Stimulated activated CD4-positive, alpha-beta T cell treated with anti-CD3 and anti-CD28 coated beads, Interleukin-2, amount 100 ng/mL, for 24 hours (primary cell): ENCODE measurements at places on chromosomes 16 and 17.
A peak's percentile ranks its signal among the peaks of the same experiment; 100 is the strongest.

DNA sequence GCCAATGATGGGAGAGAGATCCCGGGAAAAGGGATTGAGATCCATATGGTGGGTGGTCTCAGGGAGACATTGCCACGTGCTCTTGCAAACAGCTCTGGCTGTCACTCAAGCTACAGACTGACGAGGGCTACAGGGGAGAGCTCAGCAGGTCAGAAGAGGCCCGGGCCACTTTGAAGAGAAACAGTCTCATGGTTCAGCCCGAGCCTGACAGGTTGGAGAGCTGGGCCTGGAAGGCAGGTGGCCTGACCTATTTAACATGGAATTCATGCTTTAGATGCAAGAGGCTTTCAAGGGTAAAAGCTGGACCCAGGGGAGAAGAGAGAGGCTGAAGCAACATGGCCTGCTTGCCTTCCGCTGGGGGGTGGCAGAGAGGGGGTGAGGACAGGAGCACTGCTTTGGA lies 81.0 kb upstream of the BRD7 start:
- DNase-seq, result no peak

GRCh38 chr17:32020943-32021614 lies 13.9 kb downstream of the LRRC37B start:
- no peak for DNase-seq

- DNase-seq, result no peak
Measured at GRCh38 chr16:75476817-75477216, 12.3 kb upstream of the TMEM170A start.

- no peak for DNase-seq
Measured at GRCh38 chr16:58176608-58177352, 21.1 kb downstream of the CSNK2A2 start.

DNA sequence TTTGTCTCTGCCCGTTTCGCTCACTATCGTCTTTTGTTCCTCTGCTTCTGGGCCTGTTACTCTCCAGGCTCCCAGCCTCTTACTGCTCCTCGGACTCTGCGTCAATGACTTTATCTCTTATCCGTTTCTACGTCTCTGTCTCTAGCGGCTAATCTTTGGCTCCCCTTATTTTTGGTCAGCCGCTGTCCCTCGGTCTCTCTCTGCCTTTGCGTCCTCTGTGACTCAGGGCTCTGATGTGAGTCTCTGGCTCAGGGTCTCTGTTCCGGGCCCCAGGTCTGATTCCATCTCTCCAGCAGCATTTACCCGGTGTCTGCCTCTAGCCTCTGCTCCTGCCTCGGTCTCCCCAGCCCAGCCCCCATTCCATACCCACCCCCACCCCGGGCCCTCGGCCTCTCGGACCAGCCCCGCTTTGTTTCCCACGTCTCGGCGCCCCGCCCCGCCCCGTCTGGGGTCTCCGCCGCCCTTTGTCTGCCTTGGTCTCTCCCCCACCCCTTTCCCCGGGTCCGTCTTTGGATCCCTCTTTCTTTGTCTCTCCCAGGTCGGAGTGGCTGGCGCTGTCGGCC lies 547 bp upstream of the ZNF48 start:
- DNase-seq, result no peak

DNA sequence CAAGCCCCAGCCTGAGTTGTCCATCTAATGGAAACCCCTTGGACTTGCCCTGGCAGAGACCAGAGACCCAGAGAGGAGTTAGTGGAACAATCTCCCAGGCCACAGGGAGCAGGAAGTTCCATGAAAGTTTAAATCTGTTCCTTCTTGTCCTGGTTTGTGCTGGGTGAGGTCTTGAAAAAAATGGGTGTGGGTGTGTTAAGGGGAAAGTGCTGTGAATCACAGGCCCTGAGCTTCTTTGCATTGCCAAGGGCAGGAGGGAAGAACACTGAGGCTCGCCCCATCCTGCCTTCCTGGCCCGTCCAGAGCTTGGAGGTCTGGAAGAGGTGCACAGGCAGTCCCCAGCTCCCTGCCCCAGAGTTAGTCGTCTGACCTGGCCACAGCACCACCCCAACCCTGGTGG lies 2.3 kb downstream of the ADORA2B start:
- no peak for DNase-seq

DNA sequence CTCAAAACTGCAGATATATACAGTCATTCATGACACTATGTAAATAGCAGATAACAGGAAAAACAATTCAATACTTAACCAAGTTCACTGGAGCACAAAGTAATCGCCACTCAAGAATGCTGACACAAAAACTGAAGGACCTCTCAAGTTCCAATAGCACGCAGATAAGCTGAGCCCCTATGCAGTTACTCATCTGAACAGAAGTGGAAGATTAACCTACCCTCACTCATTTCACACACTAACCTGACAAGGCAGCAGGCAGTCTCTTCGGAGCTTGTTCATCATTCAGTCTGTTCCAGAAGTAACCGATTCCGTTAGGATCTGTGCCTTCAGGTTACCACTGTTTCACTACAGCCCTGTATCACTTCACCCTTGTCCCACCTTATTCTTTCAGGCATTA lies 6.0 kb downstream of the HELZ start:
- no peak for DNase-seq

GRCh38 chr16:66084306-66084705 lies 282.2 kb upstream of the CDH5 start:
- no peak for DNase-seq

- no peak for DNase-seq
Measured at GRCh38 chr16:1311212-1311737, 1.8 kb downstream of the UBE2I start.

- DNase-seq, result no peak
Measured at GRCh38 chr17:50685691-50686493, 21.8 kb downstream of the ANKRD40 start.

- no peak for DNase-seq
Measured at GRCh38 chr16:89695086-89695874, 6.2 kb downstream of the SPATA2L start.

- peak; percentile 96 for DNase-seq
Measured at GRCh38 chr17:38868817-38869525, 887 bp upstream of the LASP1 start.

DNA sequence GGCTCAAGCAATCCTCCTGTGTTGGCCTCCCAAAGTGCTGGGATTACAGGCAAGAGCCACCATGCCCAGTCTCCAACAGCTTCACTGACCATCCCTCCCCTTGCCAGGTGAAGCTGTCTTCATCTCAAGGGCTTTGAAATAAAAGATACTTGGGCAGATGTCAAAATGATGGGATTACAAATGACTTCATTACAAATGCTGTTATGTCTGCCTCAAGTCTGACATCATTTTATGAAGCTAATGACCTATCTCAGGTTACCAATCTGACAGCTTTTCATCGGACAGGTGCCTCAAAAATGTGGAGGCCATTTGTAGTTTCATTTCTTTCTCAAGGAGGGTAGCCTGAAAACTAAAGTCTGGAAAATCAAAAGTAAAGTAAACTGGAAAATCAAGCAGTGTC lies 323.7 kb upstream of the TBX2 start:
- no peak for DNase-seq

- no peak for DNase-seq
Measured at GRCh38 chr17:31373150-31374093, 18.1 kb upstream of the RAB11FIP4 start.

- no peak for DNase-seq
Measured at GRCh38 chr17:80499560-80499959, 23.2 kb upstream of the NPTX1 start.

DNA sequence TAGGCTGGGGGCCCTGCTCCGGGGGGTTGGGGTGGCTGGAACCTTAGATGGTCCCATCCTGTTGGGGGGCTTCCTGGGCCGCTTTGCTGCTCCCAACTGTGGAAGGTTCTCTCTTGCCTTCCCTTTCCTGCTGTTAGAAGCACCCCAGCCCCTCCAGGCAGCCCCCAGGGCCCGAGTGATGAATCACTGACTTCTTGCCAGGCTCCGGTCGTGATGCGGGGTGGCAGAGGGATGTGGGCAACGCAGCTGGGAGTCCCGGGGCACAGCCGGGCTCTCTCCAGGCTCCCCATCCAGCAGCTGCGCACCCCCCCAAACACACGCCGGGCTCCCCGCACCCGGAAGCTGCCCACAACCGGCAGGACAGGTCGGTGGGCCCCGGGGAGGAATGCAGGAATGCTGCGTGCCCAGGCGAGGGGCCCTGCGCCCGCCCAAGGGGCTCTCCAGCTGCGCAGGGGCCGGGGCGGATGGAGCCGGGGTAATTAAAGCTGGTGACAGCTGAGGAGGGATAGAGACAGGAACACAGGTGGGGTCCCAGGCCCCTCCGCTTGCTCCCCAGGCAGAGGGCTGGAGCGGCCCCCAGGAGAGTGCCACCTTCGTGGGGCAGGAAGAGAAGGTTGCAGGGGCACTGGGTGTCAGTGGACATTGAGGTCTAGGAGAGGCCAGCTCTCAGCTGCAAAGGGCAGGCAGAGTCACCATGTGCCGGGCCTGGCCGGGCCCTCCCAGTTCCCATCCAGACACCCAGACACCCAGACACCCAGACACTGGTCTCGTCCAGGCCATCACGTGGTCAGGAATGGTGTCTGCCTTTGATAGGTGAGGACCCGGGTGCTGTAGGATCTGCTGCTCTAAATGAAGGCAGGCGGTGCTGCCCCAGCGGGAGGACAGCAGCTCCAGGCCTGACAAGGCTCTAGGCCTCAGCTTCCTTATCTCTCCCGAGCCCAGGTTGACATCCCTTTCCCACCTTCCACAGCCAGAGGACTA lies 15.0 kb upstream of the SLC38A10 start:
- no peak for DNase-seq

DNA sequence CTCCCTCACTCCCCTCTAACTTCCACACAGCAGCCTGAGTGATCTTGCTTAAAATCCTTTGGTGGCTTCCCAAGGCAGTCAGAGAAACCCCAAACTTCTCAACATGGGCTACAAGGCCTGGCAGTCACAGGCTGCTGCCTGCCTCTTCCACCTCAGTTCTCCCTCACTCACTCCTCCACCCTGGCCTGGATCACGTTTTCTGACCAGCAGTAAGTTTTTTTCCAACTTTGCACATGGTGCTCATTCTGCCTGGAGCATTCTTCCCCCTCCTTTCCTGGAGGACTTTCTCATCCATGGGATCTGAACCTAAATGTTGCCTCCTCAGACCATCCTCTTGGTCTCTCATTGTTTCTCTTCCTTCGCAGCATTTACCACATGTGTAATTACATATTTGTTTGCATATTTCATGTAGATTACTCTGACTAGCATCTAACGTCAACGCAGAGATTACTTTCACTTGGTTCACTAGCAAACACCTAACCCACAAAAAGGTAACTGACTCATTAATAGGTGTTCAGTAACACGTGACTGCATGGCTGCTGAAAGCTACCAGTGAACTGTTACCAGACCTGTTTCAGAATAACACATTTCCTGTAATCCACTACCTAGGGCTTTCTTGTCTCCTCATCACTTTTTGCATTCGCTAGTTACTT lies 17.1 kb downstream of the GNA13 start:
- peak; percentile 22 for DNase-seq

DNA sequence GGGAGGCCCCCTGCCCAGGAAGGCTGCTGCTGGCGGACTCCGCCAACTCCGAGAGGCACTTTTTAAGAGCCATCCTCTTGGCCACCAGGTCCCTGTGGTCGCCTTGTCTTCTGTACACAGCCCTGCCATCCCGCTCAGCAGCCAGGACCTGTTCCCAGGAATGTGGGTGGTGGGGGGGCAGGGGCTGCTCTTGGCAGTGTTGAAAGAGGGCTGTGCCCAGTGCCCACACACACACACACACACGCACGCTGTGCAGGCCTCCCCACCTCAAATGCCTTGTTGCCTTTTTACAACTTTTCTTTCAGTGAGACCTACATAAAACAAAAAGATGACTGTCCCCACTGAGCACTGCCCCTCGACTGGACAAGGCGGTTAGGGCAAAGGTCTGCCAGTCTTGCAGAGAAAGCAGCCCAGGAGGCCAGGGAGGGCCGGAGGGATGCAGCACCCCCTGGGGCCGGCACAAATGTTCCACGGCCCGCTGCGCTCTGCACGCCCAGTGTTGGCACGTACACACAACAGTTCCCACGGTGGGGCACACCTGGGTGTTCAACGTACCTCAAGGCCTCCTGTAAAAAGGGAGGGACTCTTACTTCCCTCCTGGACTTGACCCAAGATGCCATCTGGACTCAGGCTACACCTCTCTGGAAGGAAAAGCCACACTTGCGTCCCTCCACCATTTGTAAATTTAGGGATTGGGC lies 18.5 kb upstream of the PITPNA start:
- no peak for DNase-seq

DNA sequence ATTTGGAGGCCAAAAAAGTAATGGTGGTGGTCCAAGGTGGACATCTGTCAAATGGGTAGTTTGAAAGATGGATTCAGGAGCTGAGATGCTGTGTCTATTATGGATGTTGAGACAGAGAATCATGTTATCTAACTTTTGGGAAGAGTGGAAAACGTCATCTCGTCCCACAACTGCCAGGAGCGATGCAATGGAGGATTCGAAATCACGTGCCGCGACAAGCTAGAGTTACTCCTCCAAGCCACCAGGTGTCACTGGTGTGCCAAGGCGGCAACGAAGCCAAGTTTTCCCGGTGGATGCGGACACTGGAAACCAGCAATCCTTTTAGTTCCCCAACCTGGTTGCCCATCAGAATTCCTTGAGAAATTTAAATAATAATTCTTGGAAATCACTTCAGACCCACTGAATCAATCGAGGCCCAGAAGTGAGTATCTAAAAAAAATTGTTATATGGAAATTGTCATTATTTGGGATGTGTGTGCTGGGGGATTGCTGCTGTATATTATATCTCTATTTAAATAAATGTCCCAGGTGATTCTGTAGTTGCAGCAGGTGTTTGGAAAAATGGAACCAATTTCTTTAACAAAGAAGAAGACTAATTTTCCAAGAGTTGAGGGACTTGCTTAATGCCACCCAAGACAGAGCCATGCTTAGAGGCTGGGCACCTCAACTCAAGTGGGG lies 206.1 kb downstream of the HAPSTR1 start:
- DNase-seq, result no peak

GRCh38 chr16:14168146-14168545 lies 97.0 kb downstream of the MRTFB start:
- DNase-seq, result no peak

DNA sequence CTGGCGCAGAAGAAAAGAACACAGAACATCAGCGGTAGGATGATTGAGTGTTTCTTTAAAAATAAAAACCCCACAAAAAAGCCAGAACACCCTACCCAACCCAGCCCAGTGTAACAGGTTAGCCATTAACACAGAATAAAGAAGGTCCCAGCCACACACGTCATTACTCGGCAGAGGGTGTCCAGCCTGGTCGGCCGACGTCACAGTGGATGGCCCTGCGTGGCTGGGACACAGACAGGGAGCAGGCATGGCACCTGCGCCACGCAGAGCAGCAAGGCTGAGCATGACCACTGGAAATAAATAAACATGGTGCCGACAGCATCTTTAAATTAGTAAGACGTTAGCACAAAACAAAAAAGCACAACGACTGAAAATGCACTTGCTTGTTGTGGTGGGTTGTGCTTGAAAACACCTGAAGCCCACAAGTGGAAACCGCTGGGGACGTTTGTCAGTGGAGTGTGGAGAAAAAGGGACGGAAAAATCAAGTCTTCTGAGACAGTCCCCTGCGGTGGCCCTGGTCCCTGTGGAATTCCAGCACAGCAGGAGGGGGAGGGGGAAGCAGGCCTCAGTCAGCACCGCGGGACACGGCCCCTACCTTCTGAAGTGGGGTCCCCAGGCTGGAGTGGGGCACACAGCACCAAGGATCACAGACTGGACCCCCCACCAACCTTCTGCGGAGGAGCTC lies 39.2 kb downstream of the SLC7A5 start:
- DNase-seq, result no peak
